ENCODE measurements at places on chromosomes 7 and 10.

DNA sequence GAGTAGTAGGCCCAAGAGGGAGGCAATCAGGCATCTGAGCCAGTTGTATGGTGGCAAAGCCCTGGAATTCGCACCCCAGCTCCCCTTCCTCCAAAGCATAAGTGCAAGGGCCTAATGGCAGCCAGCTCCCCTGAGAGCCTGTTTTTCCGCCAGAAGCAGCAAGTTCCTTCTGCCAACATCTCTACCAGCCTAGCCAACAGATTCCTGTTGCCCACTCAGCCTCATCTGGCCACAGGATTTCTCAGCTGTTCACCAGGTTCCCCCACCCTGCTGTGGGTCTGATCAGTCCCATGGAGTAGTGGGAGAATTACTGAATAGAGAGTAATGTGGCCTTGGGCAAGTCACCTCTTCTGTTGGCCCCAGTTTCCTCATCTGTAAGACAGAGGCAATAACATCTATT, 186.2 kb upstream of the PDE1C start:
- DNase-seq, result no peak

DNA sequence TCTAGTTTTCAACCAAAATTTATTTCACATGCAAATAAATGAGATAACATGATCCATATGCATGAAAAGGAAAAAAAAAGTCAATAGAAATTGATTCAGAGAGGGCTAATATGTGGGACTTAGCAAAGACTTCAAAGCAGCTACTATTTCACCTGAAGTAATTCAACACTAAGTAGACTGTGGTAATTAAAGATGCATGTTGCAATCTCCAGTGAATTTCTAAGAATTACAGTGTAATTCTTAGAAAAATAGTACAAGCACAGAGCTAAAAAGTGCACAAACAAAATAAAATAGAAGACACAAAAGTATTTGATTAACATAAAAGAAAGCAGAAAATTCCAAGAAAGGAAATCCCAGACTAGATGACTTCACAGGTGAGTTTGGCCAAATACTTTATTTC, 25.7 kb downstream of the GPR22 start:
- DNase-seq, result no peak

DNA sequence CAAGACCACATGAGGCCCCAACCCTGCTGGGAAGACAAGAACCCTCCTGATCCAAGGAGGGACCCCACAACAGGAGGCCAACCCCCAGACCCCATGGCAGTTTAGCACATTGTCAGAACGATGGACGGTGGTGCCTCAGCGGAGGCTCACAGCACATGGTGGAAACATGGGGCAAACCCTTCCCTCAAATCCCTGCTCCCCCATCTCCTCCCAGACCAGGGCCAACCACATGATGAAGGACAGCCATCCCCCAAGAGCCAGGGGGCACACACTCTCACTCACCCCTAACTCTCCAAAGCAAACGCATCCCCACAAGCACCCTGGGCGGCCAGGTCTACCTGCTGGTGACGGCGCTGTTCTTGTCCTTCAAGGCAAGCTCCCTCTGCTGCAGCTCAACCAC, 83.9 kb downstream of the MAD1L1 start:
- DNase-seq, result no peak

DNA sequence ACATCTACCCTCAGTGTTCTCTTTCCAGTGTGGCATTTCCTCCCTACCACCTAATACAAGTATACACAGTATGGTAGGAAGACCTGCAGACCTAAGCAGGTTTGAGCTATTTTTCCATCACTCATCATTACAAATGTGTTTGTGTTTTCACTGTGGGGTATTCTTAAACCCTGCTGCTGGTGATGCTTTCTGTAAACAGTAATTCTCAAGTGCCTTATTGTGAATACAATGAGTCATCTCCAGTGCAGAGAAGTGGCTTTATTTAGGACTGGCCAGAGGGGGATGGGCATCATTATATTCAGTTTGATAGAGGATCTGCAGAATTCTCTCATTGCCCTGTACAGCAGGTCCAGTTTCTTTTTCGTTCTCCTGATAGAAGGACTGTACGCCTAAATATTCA, 63.7 kb downstream of the GRM8 start:
- DNase-seq, result no peak

- no peak for DNase-seq
Measured at GRCh38 chr10:35185260-35186034, 58.8 kb downstream of the CREM start.

GRCh38 chr10:43960135-43960415, 311.4 kb upstream of the ZNF32 start:
- DNase-seq, result no peak

DNA sequence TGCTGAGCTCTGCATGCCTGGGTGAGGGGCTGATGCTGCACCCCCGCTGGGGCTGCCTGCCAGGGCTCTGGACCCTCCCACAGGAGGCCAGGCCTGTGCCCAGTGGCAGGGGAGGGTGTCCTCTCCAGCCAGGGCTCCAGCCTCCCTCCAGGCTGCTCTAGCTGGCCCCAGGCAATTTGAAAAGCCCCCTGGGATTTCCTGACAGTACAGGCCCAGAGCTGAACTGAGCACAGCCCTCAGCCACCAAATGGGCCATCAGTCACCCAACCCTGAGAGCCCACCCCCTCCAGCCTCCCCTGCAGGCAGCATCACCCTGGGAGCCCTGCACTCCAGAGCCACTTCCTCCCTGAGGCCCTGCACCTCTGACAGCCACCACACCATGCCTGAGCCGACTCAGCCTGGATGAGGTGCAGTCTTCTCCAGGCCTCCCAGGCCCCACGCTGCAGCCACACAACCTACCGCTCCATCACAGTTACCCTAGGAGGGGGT, 101.8 kb upstream of the RET start:
- DNase-seq, result no peak

- no peak for DNase-seq
Measured at GRCh38 chr7:46369933-46370654, 449.0 kb upstream of the IGFBP3 start.

GRCh38 chr10:18185621-18186020, 45.4 kb downstream of the CACNB2 start:
- no peak for DNase-seq

- no peak for DNase-seq
Measured at GRCh38 chr10:650886-651615, 38.4 kb downstream of the DIP2C start.

DNA sequence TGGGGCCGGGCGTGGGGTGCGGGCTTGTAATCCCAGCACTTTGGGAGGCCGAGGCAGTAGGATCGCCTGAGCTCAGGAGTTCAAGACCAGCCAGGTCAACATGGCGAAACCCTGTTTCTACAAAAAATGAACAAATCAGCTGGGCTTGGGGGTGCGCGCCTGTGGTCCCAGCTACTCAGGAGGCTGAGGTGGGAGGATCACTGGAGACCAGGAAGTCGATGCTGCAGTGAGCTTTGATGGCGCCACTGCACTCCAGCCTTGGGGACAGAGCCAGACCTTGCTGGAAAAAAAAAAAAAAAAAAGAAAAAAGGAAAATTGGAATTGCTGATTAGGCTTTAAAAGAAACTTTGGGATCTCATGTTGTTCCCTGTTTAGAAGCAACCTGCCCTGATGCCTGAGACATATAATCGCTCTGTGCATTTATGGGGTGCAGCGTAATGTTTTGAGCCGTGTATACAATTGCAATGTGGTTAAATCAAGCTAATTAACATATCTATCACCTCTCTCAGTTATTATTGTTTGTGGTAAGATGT, 851 bp downstream of the AKR1E2 start:
- DNase-seq, result no peak

DNA sequence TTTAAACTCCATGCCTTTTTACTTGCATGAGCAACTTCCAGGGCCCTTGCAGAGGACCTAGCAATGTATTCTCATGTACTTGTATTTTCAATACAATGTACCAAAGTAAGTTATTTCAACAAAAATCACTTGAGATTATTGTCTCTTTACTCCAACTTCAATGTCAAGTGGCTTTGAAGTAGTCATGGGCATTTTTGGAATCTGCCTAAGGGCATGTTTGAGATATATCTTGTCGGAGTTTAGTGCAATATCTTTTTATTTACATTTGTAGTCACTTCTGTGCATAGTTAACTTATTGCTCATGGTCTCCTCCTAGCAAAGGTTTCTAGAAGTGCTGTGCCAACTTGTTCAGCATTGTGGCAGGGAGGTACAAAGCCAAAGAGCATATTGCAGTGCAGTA, 508.7 kb upstream of the SEMA3D start:
- DNase-seq, result no peak

GRCh38 chr10:119807960-119808697, 64.5 kb downstream of the MCMBP start:
- DNase-seq, result no peak

DNA sequence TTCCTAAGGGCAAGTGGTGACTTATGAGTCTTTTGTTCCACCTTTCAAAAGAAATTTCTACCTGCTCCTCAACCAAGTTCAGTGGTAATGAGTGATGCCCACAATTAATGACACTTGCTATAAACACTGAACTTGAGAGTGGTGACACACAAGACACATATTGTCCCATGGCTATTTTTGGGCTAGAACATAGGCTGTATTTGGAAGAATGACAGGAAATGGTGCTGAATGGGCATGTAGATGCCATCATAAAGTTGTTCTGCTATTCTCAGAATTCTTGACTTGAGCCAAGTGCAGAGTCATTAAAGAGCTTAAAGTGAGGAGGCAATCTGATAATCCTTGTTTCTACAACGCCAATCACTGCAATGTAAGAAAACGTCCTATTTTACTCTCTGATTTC, 313.3 kb downstream of the AGMO start:
- DNase-seq, result no peak

DNA sequence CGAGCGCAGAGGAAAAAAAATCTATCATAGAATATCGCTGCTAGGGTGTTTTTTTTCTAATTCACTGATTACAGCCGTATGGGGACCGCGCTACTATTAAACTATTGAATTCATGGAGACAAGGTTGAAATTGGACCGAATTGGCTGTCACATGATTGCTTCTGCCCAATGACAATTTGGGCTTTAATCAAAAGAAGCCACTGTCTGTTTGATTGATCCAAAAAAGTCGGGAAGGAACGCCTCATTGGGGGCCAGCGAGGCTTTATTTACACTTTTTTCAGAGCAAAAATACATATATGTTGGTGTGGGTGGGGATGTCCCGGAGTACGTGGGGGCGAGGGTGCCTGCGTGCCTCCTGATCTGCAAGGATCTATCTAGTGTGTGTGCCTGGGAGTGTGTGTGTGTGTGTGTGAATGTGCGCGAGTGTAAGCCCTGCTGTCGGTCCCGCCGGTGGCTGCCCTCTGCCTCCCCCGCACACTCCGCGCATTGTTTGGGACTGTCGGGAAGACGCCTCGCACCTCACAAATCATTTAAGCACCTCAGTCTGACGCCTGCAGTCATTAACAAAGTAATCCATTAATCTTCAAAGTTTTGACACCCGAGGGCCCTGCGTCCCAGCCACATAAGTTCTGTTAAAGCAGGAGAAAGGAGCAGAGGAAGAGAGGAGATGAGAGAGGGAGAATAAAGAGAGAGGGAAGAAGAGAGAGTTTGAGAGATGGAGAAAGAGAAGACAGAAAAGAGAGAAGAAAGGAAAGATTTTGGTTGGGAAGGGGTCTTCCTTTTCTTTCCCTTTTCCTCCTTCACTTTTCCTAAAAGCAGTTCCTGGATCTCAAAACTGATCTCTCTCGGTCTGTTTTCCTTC, at the start of gene HOXA2:
TSS of gene HOXA2 (minus strand) at position 103 of the 862 bp plus-strand sequence. CDS start 183 bp downstream, outside the sequence.
- no peak for DNase-seq

DNA sequence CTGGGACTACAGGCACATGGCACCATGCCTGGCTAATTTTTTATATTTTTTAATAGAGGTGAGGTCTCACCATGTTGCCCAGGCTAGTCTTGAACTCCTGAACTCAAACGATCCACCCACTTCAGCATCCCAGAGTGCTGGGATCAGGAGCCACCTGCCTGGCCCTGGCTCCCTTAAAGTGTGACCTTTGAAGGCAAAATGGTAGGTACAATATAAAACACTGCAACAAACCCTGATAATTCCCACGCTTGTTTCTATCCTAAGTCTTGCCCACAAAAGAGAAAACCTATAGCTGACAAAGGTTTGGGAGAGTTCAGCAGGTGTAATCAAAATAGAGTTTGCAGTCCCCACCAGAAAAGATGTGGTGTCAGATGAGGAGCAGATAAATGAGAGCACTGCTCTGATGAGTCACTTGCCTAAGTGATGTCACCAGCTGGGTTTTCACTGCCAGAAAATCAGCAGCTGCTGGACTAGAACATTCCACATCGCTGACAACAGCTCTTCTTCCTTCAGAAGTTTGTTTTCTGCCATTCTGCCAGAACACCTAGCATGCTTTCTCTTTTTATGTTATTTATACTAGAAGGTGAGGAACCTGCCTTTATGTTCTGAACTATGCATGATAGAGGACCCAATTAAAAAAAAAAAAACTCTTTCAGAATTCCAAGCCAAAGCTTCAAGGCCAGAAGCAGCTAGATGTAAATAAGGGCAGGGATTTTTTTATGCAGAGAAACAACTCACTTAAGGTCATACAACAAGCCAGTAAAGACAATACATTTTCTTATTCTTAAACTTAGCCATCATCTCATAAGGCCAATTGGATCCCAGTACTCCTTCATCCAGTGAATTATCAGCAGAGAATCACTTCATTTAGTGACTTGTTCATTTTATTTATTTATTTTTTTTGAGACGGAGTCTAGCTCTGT, 18.0 kb downstream of the PURB start:
- DNase-seq, result no peak

GRCh38 chr7:20661884-20662283, 46.4 kb downstream of the ABCB5 start:
- no peak for DNase-seq

GRCh38 chr7:96080027-96080426, 241.9 kb downstream of the SLC25A13 start:
- no peak for DNase-seq

DNA sequence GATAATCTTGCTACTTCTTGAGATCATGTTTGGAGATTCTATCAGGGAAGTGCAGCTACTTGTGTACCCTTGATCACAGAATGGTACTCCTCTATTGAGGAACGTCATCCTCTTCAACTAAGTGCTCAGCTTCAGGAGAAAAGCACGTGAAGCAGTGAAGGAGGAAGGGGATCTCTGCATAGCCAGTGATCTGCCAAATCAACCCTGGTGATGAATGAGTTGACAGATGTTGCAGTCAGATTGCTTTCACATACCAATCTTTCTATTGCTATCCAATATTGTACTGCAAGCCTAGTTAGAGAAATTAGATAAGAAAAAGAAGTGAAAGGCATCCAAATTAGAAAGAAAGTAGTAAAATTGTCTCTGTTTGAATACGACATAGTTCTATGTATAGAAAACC, 309.4 kb downstream of the TWIST1 start:
- no peak for DNase-seq

GRCh38 chr7:80977751-80978150, 58.9 kb upstream of the SEMA3C start:
- no peak for DNase-seq

DNA sequence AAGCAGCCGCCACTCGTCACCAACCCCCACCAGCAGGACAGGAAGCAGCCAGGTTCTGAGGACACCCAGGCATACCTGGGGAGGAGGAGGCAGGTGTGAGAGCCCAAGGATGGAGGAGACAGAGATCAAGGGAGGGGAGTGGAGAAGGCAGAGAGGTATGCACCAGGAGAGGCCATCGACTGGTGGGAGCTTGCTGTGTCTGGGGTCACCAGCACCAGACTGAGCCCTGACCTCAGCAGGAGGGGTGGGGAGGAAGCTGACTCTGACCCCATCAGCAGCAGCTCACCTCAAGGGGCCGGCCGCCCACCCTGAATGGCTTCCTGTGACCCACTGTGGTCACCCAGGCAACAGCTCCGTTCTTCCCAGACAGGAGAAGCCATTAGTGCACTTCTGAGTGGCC, 7.8 kb downstream of the VIPR2 start:
- no peak for DNase-seq

Measured in stimulated activated CD4-positive, alpha-beta T cell treated with anti-CD3 and anti-CD28 coated beads, TNF-alpha, amount 100 ng/mL, for 1 hour (primary cell).